ENCODE measurements at places on chromosomes 2 and 18.

GRCh38 chr18:77208964-77209363 lies 40.7 kb upstream of the GALR1 start:
- peak; percentile 79 for DNase-seq

DNA sequence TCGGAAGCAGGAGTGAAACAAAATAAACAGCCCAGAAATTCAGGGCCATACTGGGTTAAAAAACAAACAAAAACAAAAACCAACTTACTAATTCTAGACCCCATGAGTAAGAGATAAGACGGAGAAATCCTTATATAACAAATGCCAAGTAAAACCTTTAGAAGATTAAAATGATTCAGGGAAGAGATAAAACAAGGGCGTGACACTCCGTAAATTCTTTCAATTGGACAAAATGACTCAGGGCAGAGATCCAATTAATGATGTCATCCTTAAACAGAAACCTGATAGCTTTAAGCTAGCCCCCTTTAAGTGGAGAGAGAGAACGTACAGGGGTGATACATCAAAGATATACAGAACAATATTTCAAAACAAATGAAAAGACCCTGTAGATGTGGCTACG lies 317.4 kb downstream of the NBAS start:
- DNase-seq: no peak

DNA sequence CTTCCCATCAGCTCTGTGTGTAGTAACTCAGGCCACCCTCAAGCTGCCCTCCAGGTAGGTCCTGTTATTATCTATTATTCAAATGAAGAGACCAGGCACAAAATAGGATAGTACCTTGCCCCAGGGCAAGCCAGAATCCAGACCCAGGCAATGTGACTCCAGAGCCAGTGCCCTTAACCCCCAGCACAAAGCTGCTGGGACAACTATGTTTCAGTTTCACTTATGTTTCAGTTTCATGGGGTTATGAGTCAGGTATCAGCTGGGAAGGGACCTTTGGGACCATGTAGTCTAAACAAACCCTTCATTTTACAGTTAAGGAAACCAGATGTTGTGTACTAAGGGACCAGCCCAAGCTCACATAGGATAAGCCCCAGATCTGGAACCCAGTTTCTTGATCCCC lies 10.0 kb downstream of the HK2 start:
- DNase-seq: no peak

DNA sequence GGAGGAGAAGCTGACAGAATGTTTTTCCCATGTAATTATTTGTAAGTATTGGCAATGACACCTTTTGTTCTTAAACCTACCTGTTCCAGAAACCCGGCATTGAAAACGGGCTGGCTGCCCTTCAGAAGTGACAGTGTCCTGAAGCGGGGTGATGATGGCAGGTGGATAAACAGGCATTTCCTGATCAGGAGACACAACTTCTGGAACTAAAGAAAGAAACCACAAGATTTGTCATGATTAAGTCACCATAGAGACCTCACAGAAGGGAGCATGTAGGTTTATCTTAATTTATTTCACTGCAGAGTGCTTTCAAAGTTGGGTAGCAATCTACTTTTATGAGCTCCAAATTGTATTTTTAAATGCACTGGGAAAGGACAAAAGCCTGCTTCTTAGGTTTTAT lies 43.1 kb downstream of the TTN start:
- no peak for DNase-seq

GRCh38 chr2:150469706-150470274 lies 17.7 kb downstream of the RND3 start:
- DNase-seq: no peak

GRCh38 chr2:10873171-10873570 lies 38.6 kb upstream of the KCNF1 start:
- DNase-seq: no peak

- no peak for DNase-seq
Measured at GRCh38 chr18:74608681-74609080, 11.0 kb downstream of the ZNF407 start.

DNA sequence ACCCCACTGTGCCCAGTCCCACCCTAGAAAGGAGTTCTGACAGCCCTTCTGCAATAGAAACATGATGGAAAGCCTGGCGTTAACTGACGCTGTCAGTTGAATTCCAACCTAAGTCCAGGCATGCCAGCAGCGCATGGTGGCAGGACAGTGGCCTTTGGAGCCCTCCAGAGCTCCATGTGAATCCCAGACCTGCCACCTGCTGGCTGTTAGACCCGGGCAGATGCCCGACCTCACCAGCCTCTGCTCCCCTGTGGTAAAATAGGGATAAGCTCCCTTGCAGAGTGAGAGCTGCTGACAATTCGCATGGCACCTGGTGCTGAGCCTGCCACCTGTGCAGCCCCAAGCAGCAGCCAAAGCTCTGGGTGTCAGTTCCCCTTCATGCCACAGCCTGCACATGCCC lies 138.6 kb downstream of the LOXHD1 start:
- DNase-seq: no peak

- no peak for DNase-seq
Measured at GRCh38 chr2:229170916-229171315, 100.2 kb downstream of the PID1 start.

- no peak for DNase-seq
Measured at GRCh38 chr2:222290736-222291484, 7.9 kb downstream of the PAX3 start.

DNA sequence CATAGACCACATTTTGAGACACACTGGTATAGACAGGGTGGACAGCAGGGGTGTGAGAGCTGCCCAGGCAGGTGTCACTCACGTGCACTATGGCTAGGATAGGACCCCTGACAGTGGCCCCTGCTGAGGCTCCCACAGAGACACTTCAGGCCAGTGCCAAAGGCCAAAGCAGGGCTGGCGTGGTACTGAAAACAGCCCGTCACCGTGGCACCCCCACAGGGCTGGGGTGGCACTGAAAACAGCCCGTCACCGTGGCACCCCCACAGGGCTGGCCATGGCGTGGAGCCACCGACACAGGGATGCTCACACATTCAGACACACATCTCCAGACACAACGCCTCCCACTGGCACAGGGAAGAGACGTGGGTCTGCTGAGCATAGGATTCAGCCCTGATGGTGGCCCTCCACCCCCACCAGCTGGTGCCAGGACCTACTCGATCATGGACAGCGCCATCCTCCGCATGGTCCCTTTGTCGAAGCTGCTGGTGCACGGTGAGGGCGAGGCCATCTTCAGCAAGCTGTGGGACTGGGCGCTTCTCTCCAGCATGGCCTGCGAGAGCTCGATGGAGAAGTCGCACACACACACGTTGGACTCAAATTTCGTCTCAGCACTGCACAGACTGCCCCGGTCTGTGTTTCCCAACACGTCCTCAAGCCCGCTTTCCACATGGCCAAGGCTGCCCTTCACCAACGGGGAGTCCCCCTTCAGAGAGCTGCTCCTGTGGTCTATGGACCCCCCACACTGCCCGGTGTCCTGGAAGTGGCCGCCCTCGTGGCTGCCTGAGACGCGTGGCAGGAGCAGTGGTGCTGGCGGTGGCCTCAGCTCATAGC lies 34.1 kb downstream of the ANKMY1 start:
- no peak for DNase-seq

DNA sequence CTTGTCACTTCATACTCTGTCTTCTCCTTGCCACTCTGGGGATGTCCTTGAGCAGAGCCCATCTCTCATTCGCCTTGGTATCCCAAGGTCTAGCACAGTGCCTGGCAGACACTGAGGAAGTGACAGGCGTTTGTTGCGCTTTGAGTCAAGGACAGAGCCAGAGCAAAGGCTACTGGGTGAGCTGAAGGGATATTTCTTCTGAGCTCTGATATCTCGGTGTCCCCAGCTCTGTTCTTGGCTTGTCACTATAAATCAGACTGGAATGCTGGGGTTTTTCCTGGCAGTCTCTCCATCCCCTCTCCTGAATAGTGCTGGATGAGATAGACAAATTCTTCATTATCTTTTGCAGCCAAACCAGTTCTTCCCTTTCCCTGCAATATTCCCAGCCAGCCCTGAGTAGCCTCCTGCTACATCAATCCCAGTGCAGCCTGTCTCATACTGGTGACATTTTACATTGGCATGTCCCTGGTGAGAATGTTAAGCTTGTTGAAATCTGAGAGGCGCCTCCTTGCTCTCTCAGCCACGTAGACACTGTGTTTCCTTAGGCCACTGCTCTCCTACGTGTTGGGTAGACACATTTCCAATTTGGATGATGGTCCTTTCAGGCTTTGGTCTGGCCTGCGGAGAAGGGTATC lies 61.7 kb downstream of the CTIF start:
- DNase-seq: no peak

GRCh38 chr2:157181234-157181633 lies 76.3 kb upstream of the GALNT5 start:
- no peak for DNase-seq
